ENCODE measurements at places on chromosomes 5 and 9.
A peak's percentile ranks its signal among the peaks of the same experiment; 100 is the strongest.

GRCh38 chr9:91207729-91208418 is 153.8 kb downstream of the AUH start:
- peak; percentile 39 for DNase-seq

DNA sequence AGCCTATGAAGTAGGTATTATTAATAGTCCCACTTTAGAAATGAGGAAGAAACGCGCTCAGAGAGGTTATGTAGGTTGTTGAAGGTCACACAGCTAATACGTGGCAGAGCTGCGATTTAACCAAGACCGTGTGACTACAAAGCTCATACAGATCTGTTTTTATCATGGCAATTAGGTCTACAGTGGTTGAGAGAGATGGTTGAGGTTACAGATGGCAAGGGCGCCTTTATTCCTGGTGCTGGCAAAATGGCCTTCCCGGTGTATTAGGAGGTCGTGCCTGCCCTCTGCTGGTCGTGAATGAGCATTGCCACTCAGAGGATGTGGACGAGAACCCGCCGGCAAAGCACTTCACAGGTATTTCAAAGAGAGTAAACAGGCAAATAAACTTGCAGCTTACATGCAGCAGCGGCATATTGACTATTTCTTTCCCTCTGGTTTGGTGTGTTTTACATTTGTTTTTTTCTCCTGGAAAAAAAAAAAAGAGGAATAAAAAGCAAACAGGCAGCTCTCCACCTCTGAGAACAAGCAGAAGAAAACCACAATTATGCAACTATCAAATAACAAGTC is 65.3 kb upstream of the EGFLAM start:
- DNase-seq = peak; percentile 70

GRCh38 chr5:179343719-179344430 is 1.4 kb downstream of the ADAMTS2 start:
- peak; percentile 50 for DNase-seq

- no peak for DNase-seq
Observed at GRCh38 chr9:4831119-4831518, 38.4 kb downstream of the RCL1 start.

- DNase-seq = no peak
Observed at GRCh38 chr9:109935406-109936087, 155.5 kb downstream of the PALM2AKAP2 start.

- DNase-seq = no peak
Observed at GRCh38 chr9:123129423-123129822, 96.0 kb downstream of the GPR21 start.

DNA sequence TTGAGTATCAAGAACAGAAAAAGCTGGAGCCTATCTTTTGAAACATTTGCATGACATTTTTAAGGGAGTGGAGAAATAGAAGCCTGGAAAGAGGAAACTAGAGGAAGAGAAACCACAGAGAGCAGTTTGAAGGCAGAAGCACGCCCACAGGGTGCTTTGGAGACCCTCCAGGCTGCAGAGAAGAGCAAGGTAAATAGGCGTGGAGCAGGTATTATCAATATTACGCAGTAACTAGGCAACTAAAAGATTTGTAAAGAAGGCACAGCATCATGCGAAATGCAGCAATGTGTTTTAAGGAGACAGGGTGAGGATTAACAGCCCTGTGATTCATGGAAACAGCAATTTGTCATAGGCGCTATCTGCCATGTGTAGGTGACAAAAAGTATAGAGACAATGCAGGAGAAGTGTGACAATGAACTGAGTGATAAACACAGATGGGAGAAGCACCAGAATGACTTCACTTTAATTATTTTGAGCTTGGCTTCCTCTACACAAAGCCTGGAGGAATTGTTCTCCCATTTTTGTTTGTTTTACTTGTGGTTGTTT is 281.2 kb downstream of the BRINP1 start:
- DNase-seq = no peak

DNA sequence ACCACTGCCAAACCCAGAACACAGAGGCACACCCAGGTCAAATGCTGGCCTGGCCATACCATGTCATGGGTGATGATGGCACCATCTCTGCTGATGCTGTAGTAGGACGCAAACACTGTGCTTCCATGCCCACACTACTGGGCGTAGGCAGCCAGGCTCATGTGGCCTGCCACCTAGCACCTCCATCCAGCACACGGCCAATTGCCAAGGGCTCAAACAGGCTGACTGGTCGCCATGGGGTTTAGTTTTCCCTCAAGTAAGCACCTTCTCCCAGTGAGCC is 39.4 kb downstream of the BICD2 start:
- DNase-seq = no peak

GRCh38 chr5:134845335-134845851 is 375 bp upstream of the C5orf24 start:
- no peak for DNase-seq

DNA sequence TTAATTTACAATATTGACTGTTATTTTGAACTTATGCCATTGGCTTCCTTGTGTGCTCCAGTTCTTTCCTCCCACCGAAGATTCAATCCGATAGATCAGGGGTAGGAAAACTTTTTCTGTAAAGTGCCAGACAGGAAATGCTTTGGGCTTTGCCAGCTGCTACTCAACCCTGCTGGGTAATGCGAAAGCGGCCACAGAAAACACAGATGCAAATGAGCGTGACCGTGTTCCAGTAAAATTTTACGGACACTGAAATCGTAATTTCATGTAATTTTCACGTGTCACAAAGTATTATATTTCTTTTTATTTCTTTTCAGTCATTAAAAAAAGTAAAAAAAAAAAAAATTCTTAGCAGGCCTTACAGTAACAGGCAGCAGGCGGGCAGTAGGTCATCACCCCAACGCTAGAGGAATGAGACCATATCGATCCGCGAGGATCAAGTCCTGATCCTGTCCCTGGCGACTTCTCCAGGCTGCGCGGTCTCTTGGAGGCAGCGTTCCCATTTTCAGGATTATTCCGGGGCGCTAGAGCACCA is 599 bp downstream of the NMRK1 start:
- peak; percentile 55 for DNase-seq

Measured in stimulated activated CD4-positive, alpha-beta T cell treated with anti-CD3 and anti-CD28 coated beads, Interleukin-15, amount 100 ng/mL, for 24 hours (primary cell).